ENCODE measurements at places on chromosomes 7 and 10.

DNA sequence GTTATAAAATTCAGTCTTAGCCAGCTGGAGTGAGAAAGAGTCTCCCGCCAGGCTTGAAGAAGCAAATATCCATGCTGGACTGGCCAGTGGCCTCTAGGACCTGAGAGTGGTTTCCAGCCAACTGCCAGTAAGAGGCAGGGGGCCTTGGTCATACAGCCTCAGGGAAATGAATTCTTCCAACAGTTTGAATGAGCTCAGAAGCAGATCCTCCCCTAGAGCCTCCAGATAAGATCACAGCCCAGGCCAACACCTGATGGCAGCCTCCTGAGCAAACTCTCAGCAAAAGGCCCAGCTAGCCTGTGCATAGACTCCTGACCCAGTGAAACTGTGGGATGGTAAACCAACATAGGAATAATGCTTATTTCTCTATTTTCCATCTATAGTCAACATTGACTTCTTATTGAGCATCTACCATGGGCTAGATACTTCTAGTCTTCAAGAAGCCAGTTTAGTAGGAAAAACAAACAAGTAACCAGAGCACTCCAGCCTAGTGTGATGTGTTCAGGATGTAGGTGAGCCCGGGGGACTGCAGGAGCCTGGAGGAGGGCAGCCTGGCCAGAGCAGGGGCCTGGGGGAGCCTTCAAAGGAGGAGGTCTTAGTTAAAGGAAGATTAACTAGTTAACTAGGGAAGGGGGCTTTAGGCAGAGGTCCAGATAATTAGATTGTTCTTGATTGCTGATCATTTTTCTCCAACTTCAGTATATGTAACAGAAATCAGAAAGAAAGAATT lies 115.4 kb upstream of the ADO start:
- DNase-seq: no peak

DNA sequence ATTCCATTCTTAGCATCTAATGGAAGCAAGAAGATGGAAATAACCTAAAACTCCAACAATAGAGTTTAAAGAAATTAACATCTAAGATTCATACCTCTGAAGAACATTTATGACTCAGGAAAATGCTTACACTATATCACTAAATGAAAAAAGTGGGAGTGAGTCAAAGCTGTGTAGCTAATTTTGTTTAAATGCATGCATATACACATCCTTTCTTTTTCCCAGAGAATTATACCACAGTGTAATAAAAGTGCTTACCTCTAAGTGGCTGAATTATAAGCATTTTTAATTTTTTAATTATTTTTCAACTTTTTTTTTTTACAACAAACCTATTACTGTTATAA lies 44.3 kb downstream of the CCDC71L start:
- no peak for DNase-seq

DNA sequence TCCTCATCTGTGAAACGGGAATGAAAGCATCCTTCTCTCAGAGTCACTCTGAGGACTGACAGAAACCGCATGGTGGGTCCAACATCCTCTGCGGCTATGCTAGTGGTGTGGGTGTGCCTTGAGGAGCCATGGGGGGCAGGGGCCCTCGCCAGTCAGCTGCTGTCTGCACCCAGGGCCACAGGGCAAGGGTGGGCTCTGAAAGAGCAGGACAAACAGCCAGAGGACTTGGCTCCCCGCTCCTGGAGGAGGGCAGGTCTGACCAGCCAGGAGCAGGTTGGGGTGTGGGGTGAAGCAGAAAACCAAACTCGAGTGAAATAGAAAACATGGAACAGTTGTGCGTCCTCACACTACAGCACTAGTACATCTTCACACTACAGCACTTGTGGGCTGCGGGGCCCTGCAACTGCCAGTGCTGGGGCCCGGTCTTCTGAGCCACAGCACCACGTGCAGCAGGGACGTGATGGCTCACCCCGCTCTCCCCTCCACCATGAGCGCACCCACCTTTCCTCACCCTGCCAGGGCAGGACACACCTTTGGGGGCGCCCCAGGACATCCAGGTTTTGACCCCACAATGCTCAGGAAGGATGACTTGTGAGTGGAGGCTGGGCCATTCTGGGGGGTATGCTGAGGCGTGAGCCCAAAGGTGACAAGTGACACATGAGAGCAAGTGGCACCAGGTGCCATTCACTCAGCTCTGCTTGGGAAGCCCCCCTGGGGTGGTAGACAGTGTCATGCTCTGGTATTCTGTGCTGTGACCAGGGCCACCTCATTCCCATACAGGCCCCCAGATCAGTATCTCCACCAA lies 96.1 kb upstream of the RET start:
- no peak for DNase-seq

- no peak for DNase-seq
Observed at GRCh38 chr10:59907537-59907917, 1.2 kb upstream of the CCDC6 start.

DNA sequence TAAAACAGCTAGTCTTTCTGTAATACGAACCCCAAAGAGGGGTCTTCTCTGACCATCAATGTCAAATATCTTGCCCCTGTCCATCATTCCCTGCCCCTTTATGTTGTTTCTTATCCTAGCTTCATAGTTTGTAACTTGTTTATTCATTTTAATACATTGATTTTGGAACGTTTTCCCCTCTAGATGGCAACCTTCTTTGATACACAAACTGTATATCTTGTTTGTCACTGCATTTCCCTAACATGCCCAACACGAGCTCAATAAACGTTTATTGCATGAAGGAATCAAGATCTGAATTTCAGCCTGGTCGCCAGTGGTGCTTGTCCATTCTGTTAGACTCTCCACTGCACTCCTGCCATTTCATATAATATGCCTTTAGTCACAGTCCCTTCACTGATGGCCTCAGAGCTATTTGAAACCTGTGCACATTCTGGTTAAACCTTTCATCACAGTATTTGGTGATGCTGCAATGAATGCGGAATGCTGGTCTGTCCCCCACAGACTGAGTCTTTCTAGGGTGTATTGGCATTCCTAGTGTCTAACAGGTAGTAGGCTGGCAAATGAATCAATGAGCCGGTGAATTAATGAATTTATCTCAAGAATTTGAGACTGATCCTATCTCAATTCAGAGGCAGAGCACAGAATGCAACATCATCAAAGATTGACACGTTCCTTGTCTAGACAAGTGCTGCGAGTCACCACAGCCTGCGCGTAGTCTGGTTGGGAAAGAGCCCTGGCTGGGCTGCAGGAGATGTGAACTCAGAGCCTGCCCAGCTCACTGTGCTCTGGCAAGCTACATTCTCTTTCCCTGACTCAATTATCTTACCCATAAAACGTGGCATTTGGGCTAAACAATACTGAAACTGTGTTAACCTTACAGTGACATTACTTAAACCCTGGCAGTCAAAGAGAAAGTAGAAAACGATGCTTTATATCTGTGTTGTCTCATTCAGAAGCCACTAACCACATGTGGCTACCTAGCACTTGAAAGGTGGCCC lies 55.2 kb upstream of the FRMD4A start:
- peak; percentile 43 for DNase-seq

- DNase-seq: no peak
Observed at GRCh38 chr7:19701471-19701870, 7.4 kb downstream of the POLR1F start.

- no peak for DNase-seq
Observed at GRCh38 chr10:106947643-106948042, 216.9 kb downstream of the SORCS1 start.

DNA sequence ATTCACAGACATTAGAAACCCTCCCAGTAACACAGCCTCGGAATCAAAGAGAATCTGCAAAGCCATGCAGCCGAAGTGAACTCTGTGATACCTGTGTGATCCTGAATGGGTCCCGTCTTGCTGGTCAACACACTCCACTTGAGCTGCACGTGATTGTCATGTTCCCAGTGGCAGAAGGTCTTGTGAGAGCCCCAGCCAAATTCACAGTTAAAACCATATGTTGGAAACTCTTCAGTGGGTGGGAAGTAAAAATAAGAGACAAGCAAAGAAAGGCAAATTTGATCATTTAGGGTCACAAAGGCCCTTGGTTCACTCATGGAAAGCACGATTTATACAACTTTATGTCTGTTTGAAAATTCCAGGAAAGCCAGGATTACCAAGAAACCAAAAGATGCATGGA lies 142.3 kb downstream of the NRP1 start:
- DNase-seq: no peak

DNA sequence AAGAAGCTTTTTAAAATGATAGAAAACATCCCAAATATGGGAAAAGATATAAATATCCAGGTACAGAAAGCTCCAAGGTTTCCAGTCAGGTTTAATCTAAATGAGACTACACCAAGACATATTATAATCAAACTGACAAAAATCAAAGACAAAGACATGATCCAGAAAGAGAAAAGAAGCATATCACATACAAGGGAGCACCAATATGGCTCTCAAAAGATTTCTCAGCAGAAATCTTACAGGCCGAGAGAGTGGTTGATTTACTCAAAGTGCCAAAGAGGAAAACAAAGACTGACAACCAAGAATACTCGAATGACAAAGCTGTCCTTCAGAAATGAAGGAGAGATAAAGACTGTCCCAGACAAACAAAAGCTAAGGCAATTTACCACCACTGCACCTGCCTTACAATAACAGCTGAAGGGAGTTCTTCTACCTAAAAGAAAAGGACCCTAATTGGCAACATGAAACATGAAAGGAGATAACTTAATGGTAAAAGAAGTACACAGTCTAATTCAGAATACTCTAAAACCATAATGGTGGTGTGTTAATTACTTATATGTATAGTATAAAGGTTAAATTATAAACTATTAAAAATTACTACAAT lies 25.4 kb downstream of the OR2A14 start:
- no peak for DNase-seq

DNA sequence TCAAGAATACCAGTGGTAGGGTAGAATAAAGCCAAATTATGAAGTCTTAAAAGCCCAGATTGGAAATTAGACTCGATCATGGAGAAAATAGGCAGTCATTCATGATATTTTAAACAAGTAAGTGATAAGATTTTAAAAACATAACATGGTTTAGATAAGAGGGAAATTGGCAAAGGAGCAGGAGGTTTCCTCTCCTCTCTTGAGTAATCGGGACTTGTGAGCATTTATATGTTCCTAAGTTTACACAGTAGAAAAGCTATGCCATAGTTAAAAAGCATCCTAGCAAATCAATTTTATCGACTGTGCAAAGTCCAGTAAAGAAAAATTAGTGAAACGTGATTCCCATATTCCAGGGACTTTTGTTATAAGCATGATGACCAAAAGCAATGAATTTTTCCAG lies 313.2 kb downstream of the AHR start:
- DNase-seq: no peak

GRCh38 chr7:27423290-27423689 lies 180.7 kb downstream of the EVX1 start:
- DNase-seq: no peak

DNA sequence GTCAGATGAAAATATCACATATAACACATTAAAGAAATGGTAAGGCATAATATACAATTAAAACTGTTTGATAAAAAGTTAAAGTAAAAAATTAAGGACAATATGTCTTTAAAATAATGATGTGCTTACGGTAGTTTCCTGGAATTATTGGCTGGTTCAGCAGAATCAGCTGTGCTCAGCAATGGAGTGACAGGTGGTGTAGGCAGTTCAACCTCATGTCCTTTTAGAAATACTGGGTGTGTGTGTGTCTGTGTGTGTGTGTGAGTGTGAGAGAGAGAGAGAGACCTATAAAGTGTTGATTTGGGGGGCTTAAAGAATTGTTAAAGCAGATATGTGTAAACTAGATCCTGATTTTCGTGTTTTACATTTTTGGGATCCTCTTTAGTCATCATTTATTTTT lies 141.2 kb downstream of the ADAM22 start:
- DNase-seq: no peak

GRCh38 chr10:119306986-119307392 lies 99.6 kb downstream of the GRK5 start:
- no peak for DNase-seq

Data from activated CD4-positive, alpha-beta T cell treated with anti-CD3 and anti-CD28 coated beads for 24 hours (primary cell).